Naive B cell (primary cell): ENCODE measurements at places on chromosomes 13 and 19.

DNA sequence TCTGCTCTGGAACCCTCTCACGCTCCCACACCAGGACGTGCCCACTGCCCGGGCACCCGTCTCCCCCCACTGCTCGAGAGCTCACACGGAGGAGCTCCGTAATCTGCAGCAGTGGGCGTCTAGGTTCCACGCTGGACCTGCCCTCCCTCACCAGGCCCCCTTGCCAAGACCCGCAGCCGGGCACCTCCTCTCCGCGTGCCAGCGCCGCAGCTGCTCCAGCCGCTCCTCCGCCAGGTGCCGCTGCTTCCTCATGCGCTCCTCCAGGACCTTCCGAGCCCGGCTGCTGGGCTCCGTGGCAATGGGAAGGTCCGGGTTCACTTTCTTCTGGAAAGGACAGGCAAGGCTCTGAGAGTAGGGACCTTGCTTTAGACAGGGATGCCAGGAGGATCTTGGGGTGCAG is 35.0 kb upstream of the MATK start:
- no peak for DNase-seq

- DNase-seq: no peak
Observed at GRCh38 chr19:34365463-34366401, 736 bp downstream of the GPI start.

GRCh38 chr13:109485136-109485794 is 301.1 kb downstream of the IRS2 start:
- no peak for DNase-seq

DNA sequence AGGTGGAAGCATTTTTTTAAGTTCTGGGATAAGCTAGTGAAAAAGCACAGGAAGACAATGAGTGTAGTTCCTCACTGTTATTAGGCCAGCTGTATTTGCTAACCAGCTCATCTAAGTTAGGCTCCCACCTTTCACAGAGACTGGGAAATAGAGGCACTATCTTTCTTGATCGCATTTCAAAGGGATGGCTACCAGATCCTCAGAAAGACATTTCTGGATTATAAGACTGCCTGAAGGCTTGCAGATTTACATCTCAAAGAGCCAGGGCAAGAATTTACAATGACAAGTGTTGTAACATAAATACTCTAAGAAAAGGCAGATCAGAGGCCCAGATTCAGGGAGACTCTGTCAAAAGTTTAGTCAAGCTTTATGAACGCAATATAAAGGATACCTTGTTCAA is 1005.5 kb downstream of the PCDH9 start:
- no peak for DNase-seq

DNA sequence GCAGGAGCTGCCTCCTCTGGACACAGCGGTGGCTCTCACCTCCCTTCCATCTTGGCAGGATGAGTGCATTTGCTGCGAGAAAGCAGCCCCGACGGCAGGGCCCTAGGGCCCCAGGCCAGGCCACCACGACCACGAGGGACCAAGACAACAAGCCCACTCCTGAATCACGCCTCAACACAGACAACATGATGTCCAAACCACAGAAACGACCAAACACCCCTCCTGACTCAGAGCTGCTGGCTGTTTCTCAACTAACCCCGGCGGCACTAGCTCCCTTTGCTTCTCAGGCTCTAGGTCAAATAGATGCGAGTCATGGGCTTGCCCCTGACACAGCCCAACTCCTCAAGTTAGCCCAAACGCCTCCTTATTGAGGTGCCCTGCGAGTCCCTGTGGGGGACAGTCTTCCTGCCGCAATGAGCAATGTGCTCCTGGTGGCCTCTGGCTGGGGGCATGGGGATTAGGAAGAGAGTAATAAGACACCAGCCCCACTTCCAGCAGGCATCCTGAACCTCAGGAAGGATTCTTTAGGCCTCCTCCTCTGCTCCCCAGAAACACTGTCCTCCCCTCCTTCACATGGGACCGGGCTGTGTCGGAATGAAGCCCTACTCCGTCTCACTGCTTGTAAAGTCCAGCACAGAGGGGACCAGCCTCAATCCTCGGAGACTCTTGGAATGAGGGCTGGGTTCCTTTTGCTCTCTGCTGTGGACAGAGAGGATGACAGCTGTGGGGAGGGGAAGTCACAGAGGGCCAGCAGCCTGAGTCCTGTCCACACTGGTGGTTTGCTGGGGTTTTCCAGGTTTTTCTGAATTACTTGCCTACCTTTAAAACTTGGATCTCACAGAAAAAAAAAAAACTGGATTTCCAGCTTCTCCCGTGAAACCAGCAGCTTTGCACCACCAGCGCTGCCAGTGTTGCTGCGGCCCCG is 6.9 kb upstream of the ATF5 start:
- DNase-seq: no peak

DNA sequence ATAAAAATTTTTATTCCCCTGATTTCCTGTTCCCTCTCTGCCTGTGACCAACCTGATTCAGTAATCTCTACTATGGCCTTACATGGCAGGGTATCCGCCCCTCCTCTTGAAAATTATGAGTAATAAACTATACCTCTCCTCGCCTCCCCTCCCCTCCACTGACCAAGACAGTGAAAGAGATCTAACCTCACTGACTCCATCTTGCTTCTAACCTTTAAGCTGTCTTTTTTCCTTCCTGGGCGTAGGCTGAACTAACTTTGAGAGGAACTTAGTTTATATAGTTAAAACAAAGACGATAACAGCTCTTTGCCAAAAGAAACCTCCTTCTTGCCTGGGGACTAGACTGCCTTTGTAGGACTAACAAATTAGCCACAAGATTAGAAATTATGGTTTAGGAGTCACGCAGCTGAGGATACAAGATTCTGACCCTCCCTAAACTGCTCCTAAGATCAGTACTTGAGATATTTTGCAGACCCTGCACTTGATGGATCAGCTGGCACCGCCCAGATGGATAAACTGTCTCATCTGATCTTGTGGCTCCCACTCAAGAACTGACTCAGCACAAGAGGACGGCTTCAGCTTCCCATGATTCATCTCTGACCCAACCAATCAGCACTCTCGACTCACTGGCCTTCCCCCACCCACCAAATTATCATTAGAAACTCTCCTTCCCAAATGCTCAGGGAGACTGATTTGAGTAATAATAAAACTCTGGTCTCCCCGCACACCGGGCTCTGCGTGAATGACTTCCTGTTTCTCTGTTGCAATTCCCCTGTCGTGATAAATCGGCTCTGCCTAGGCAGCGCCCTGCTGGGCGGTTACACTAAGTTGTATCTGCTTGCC is 187.1 kb downstream of the TDRD3 start:
- DNase-seq: no peak

DNA sequence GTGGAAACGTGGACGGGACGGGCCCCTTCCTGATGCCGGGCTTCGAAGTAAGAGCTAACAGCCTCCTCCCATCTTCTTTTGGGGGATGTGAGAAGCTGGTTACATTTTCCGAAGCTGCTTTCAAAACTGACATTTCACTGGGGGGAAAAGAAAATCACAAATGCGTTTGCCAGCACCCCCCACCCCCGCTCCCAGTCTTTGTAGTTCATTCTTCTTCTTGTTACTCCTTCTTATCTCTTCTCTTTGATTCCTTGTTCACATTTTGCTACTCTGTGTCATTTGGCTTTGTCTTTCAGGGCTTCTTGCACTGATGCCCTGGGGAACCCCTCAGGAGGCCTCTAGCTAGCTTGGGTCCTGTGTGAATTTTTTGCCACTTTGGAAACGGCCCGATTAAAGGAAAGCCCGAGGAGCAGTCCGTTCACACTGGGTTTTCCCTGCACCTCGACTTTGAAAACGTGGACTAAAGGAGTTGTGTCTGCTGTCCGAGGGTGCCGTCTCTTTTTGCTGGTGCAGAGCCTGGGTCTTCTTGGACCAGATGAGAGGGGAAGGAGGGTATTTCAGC is 1.3 kb downstream of the CARM1 start:
- no peak for DNase-seq

GRCh38 chr13:30623392-30623791 is 5.7 kb downstream of the USPL1 start:
- DNase-seq: no peak

DNA sequence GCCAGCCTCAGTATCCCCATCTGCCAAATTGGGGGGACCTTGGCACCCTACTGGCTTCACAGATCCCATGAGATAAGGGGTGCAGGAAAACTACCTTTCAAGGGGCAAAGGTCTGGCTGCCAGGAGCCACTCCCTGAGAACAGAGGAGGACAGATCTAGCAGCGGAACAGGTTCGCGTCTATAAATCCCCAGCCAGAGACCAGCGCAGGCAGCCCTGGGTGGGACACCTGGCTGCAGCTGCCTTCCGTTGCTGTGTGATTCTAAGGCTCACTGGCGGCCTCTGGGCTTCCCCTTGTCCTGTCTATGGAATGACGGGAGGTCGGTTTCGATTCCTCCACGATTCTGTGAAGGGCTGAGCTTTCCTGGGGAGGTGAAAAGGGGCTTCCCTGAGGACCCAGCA is 7.3 kb downstream of the RELB start:
- DNase-seq: no peak

- DNase-seq: no peak
Observed at GRCh38 chr13:91825516-91825915, 427.1 kb downstream of the GPC5 start.

- DNase-seq: no peak
Observed at GRCh38 chr13:97332742-97333141, 101.2 kb upstream of the RAP2A start.

- DNase-seq: no peak
Observed at GRCh38 chr13:41413872-41414271, 43.5 kb upstream of the RGCC start.

DNA sequence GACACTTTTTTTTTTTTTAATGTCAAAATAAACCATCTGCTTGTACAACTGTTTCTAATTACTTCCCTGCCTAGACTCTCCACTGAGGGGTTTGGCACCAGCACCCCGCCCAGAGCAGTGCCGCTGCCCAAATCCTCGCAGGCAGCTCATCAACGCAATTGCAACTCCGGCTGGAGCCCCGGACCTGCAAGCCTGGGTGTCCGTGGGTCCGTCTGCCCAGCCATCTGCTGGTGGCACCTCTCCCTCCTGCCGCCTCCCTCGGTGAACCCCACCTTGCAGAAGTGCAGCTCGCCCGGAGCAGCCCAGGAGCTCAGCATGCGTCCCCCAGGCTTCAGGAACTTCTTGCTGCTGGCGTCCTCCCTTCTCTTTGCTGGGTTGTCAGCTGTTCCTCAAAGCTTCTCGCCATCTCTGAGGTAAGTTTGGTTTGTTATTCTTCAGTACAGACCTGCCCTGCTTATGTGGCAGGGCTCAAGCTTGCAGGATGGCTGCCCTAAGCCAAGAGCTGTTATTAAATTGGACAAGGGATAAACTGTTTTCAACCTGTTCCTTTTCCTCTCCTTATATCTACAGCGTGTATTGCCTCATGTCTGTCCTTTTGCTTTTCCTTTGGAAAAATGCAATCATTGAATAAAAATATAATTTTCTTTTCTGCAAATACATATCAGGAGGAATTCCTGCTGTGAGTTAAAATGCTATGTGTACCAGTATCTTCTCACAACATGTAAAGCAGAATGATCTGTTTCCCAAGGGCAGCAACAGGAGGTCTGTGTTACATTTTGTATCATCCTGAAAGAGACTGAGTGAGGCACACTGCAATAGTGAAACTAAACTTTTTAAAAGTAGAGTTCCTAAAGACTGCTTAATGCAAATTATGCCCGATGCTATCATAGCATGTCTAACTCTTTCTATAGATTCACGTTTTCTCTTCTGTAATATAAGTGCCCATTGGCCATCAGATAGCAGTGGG is at the start of gene ITGBL1:
TSS of gene ITGBL1 (plus strand) at position 157 of the 967 bp plus-strand sequence. CDS start at position 316, 159 bp downstream.
- DNase-seq: no peak

GRCh38 chr13:28685892-28686291 is 27.0 kb downstream of the POMP start:
- no peak for DNase-seq

- no peak for DNase-seq
Observed at GRCh38 chr13:48962281-48962680, 13.4 kb upstream of the FNDC3A start.

DNA sequence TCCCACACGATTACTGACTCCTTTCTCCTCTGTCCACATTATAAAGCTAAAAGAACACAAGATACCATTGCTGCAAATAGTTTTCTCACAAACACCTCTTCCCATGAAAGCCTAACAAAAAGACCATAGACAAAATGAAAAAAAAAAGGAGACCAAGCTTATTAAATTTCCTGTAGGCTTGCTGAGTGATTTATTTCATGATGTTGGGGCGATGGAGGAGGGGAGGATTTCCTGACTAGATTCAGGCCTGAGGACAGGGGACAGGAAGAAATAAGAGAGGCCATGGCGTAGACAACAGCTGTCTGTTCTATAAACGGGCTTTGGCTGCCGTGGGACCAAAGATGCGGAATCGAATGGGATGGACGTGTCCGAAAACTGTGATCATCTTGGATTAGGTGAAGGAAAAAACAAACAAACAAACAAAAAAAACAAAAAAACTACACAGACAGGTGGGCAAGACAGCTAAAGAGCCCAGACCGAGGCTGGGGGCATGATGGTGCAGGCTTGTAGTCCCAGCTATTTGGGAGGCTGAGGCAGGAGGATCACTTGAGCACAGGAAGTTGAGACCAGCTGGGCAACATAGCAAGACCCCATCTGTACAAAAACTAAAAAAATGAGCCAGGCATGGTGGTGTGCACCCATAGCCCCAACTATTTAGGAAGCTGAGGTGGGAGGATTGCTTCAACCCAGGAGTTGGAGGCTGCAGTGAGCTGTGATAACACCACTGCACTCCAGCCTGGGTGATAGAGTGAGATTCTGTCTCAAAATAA is 5.3 kb downstream of the TMPRSS9 start:
- DNase-seq: no peak

DNA sequence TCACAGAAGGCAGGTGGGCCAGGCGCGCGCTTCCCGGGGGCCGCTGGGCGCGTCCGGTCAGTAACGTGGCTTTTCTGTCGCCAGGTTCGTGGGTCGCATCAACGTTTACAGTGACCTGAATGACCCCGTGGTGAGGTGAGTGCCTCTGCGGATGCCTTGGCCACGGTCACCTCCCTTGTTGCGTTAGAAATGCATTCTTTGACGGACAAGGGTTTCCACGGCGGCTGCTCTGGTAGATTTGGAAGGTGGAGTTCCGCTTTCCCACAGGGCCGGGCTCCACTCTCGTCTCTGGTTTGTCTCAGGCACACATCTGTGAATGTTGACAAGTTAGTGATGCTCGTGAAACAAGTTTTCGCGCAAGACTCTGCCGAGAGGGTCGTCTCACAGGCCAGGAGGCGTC is 130.0 kb downstream of the ATP11A start:
- DNase-seq: no peak

GRCh38 chr13:99215184-99215830 is 14.7 kb downstream of the UBAC2 start:
- no peak for DNase-seq

GRCh38 chr19:38209671-38210457 is 14.2 kb downstream of the DPF1 start:
- DNase-seq: no peak

GRCh38 chr19:17378271-17378670 is 1.1 kb upstream of the PLVAP start:
- DNase-seq: no peak

- no peak for DNase-seq
Observed at GRCh38 chr13:65929436-65929835, 1300.7 kb downstream of the PCDH9 start.
